ENCODE measurements at places on chromosomes 1 and 21. TPM values are rescaled to one million over a fixed set of nuclear protein-coding genes. Genes with fewer than 3 reads are reported as not detected.

DNA sequence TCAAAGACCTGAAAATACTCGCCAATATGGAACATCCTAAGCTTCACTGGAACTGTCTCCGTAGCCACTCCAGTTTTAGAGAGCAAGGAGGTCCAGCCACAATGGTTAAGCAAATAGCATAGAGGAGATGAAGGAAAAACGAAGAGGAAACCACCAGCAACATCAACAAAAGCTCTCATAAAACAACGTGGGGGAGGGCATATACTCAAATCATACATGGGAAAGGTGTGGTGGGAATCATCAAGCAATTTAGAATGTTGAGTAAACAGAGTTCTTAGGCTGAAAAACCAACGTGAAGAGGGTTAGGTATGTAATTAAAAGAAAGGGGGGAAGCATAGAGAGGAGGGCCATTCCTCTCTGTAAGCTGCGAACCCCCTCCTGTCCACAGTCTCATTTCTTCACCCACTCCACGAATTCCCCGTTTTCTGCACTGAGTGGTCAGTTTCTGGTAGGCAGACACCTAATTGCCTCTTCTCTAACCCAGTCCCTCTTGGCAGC, 1.0 kb downstream of the TMEM59 start:
- DNase-seq: no peak

DNA sequence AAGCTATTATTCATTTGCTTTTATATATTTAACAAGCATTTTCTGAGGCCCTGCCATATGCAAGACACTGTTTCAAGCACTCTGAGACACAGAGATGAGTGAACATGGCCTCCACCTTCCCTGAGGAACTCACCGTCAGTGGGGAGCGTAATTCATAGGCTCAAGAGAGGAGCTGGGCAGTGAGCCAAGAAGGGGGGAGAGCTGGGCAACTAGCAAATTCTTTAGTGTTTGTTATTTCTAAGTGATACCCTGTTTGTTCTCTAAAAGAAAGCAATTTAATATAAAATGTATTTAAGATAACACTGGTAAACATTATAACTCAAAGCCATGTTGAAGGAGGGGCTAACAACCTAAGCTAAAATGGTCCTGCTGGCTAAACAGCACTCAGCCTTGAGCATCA, 119.2 kb upstream of the NGF start:
- no peak for DNase-seq

SYT2 gene
- not detected for total RNA-seq

DNA sequence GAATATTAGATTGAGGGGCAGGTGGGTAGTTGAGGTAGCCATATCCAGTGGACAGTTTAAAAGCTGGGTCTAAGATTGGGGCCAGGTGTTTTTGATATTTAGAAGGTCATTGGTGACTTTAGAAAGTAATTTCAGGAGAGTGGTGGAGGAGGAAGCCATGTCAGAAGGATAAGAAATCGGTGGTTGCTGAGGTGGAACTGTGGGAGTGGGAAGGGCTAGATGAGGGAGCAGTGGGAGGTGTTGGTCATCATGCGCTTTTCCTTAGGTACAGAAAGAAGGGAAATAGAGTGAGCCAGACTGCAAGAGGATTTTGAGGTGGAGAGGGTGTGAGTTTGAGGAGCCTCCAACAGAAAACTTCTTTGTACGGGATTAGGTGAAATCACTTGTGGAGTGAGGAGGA, 7.2 kb downstream of the MTR start:
- DNase-seq: no peak

CD34 gene
- 21.9 TPM for total RNA-seq

ATP5PF gene
- total RNA-seq: 116 TPM

CSRP1 gene
- 139 TPM for total RNA-seq

Measured in Peyer's patch (tissue), 4 donors.